Stimulated activated CD4-positive, alpha-beta T cell treated with anti-CD3 and anti-CD28 coated beads, Interleukin-2, amount 100 ng/mL, for 24 hours (primary cell): ENCODE measurements at places on chromosomes 12 and 14.

- DNase-seq = no peak
Measured at GRCh38 chr12:126855768-126856167, 1411.2 kb upstream of the TMEM132C start.

GRCh38 chr12:5808981-5809380 is 136.1 kb downstream of the ANO2 start:
- no peak for DNase-seq

DNA sequence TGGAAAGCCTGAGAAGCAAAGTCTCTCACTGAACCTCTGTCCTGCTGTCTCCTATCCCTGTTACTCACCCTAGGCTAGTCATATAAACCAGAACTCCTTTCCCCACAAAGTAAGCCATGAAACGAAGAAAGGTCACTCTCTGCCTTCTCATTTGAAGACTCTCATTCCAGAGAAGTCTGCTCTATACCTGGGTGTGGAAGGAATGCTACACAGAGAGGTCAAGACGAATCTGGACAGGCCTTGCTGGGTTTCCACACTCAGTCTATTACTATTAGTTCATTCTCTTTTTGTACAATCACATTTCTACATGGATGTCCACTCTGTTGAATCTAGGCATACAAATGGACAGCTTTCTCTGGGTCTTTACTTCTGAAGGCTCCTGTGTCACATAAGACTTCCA is 2.4 kb upstream of the AEBP2 start:
- DNase-seq = no peak

DNA sequence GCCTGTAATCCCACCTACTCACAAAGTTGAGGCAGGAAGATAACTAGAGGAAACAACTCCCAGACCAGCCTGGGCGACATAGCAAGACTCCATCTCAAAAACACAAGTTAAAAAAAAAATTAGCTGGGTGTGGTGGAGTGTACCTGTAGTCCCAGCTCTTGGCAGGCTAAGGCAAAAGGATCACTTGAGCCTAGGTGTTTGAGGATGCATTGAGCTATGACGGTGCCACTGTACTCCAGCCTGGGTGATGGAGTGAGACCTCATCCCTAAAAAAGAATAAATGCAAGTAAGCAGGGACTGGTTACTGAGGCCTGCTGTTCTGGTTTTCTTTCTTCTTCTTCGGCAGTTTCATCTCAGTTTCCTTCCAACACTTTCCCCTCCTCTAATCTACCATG is 7.4 kb downstream of the PTPN21 start:
- DNase-seq = no peak

DNA sequence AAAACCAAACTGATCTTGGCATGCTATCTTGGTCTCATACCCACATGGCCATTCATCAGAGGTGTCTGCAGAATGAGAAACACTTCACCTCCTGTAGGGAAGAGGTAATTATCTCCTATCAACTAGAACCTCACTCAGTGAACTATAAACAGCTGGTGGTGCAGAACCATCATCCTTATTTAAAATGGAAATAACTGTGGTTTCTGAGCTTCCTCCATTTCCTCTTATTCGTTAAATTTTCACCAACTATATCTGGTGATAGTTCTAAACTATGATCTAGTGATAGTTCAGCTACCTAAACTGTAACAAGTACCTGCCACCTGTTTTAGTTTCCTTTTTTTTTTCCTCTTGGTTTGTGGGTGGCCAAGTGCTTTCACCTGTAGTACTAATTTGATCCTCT is 218.5 kb downstream of the FUT8 start:
- DNase-seq = no peak

- no peak for DNase-seq
Measured at GRCh38 chr12:1937481-1938224, 19.2 kb upstream of the CACNA2D4 start.

DNA sequence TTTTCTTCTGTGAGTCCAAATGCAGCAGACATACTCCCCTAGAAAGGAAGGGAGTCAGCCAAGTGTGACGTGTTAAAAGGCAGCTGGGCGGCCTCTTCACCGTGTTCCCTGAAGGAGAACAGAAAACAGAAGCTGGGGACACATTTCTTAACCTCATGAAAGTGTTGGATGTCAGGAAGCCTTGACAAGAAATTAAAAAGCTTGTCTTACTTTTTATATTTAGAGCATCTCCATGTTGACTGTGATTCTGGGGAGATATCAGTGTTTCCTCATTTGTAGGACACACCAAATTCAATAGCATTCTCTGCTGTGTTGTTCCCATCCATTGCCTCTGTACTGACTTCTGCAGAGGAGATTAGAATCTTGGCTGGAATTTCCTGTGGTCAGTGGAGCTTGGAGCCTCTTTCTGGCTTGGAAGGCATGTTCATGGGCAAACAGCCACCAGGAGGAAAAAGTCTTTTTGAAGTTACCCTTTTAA is 93.7 kb downstream of the RMST start:
- DNase-seq = no peak

DNA sequence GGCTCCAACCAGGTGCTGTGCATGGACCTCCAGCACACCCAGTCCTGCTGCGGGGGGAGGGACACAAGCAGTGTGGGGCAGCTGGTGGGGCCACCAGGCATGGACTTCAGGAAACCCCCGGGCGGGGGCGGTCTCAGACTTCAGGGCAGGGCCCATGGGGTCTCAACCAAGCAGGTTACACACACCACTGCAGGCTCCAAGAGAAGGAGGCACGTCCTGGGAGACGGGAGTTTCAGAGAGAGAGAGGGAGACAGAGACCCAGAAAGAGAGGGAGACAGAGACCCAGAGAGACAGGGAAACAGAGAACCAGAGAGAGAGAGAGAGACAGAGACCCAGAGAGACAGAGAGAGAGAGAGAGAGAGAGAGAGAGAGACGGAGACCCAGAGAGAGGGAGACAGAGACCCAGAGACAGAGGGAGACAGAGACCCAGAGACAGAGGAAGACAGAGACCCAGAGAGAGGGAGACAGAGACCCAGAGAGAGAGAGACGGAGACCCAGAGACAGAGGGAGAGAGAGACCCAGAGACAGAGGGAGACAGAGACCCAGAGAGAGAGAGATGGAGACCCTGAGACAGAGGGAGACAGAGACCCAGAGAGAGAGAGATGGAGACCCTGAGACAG is 128.9 kb downstream of the NCOR2 start:
- DNase-seq = no peak

DNA sequence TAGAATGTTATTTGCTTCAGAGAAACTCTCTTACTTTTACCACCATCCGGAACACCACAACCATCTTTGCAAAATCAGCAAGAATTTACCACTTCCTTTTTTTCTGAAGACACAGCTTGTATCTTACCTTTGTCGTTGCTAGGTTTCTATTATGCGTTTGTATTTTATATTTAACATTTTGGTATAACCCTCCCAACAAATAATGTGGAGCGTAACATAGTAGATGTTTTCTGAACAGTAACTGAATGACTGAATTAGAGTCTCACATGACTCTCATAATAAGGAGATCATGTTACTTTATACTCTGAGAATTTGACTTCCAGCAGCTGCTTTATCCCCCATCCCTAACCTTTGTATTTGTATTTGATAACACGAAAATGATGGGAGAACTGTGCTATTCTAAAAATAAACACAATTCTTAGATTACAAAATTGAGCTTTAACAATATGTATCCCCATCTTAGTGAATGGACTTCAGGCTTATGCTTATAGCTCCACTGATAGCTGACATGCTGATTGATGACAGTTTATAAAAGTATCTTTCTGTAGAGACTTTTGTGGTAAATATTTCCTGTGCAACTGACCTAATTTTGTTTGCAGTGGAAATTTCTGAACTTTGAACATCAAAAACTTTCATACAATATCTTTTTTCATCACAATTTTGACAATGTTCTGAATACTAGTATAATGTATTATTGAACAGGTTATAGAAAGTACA is 7.9 kb upstream of the KLRB1 start:
- DNase-seq = no peak

GRCh38 chr14:76924371-76925096 is 98.3 kb downstream of the LRRC74A start:
- DNase-seq = peak; percentile 45

GRCh38 chr12:114209861-114210260 is 196.1 kb downstream of the TBX5 start:
- DNase-seq = no peak

- DNase-seq = no peak
Measured at GRCh38 chr12:89950421-89950820, 241.8 kb upstream of the ATP2B1 start.

DNA sequence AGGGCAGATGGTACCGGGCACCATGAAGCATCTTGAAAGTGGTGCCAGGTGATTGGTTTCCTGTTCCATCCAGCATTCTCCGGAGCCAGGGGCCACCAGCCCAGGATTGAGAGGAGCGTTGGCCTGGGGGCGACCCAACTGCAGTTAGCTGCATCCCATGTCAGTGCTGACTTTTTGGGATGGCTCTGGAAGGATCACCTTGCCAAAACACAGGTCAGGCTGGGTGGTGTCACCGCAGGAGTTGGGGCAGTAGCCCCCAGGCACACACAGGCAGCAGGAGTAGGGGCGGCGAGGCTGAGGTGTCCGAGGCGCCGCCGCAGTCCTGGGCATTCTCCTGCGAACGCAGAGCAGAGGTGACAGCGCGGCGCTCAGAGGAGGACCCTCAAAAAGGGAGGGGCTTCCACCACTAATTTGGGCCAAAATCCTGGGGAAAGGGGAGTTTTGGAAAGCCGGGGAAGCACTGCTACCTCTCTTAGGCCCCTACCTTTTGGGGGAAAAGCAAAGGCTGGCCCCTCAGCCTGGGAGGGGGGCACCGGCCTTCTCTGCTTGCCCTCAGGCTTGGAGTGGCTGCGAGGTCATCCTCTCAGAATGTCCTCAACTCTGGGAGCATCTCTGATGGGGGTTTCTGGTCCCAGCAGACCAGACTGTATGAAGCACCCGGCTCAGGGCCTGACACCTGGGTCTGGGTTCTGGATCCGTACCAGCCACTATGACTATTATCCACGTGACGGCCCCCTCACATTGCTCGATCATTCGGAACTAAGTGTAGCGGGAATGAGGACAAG is 26.7 kb upstream of the LRTM2 start:
- no peak for DNase-seq

- DNase-seq = no peak
Measured at GRCh38 chr12:84694116-84694515, 218.5 kb downstream of the SLC6A15 start.

DNA sequence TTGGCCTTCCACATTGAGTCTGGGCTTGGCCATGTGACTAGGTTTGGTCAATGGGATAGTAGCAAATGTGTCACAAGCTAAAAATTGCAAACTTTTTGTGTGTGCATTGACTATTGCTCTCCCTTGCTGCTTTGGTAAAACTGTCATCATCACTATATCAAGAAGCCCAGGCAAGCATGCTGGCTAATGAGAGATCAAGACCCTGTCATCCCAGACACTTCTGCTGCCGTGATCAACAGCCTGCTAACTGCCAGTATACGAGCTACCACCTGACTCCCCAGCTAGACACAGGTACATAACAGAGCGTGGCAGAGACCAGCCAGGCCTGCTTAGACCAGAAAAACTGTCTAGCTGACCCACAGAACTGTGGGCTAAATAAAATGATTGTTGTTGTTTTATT is 456.7 kb upstream of the DCN start:
- no peak for DNase-seq

- no peak for DNase-seq
Measured at GRCh38 chr12:11596141-11596540, 53.3 kb upstream of the ETV6 start.

GRCh38 chr14:55074662-55075061 is 23.2 kb downstream of the MAPK1IP1L start:
- DNase-seq = no peak

- DNase-seq = no peak
Measured at GRCh38 chr14:56461276-56462275, 118.0 kb upstream of the TMEM260 start.
